ENCODE measurements at places on chromosomes 2 and 18.
A peak's percentile ranks its signal among the peaks of the same experiment; 100 is the strongest.

DNA sequence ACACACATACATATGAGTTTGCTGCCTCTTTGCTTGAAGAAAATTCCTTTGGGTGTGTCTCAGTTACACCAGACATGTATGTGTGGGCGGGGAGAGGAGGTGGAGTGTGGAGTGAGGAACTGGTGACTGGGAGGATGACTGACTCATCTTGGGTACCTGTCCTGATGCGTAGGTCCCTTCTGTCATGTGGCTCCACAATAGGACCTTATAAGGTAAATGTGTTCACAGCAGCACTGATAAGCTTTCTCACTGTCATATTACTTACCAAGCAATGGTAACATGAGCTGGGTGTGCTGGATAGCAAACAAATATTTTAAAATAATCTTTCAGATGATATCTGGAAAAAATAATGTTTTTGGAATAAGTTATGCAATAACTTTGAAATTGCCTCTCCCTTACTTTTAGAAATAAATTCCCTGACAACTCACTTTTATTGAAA lies 45.1 kb downstream of the SLC9A2 start:
- DNase-seq = peak; percentile 47

DNA sequence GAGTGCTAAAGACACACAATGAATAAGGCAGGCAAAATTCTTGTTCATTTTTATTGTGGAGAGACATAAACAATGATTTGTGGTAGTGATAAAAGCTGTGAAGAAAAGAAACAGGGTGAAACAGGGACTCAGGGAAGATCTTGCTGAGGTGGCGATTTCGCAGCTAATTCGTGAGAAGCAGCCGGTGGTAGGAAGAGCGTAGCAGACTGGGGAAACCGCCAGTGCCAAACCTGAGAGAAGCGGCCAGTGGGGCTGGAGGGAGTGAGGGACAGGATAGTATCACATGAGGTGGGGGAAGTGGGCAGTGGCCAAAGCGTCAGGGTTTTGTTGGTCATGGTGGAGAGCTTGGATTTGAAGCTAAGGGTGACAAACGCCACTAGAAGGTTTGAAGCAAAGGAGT lies 42.3 kb downstream of the TMEM178A start:
- DNase-seq = no peak

DNA sequence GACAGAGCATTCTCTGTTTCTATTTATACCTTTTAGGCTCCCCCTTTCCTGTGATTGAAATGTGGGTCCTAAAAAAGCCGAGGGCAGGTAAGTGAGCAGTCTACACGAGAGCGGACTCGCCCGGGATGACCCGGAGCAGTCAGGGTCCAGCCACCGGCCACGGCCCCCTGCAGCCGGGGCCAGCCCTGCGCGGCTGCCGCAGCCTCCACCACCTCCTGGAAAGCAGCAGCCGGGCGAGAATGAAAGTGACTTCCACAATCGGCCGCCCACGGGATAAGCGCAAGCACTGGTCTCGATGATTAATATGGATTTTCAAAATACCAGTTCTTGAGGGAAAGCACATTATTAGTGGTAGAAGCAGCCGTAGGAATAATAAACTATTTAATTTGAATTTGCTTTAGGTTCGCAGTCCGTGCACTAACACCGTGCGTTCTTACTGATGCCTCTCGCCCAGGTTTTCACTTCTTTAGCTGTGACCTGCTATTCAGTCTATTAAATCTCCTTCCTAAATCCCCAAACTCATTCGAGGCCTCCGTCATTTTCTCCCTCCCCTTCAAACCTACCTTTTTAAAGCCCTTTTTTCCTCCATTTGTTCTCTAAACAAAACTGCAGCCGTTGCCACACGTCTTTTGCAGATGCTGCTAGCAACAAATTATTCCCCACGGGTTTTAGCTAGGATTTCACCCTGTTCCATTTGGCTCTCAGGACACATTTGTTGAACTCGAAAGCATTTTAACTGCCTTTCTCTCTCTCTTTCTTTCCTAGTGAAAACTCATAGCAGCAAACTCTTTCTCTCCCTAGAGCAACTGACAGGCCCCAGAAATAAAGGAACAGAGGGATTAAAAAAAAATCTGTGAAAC lies 1015.1 kb upstream of the PIK3C3 start:
- no peak for DNase-seq

DNA sequence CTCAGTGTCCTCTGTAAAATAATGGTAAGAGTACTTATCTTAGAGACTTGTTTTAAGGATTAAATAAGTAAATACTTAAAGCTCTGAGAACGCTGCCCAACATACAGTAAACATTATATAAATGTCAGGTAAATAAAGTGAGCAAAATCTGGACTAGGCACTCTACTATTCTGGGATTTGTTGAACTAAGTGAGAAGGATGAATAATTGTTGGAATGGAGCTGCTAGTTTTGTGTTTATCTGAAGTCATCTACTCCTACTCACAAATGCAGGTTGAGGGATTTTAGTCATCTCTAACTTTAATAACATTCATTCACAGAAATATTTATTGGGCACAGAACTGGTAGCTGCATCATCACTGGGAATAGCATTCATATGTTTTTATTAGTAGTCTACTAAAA lies 103.4 kb downstream of the MEIS1 start:
- no peak for DNase-seq

GRCh38 chr2:174846941-174847938 lies 83.0 kb upstream of the CHRNA1 start:
- no peak for DNase-seq

- DNase-seq = no peak
Measured at GRCh38 chr2:66915237-66915636, 480.3 kb downstream of the MEIS1 start.

- no peak for DNase-seq
Measured at GRCh38 chr2:159795841-159796690, 1.9 kb downstream of the CD302 start.

GRCh38 chr2:11144077-11144737 lies 11.1 kb upstream of the SLC66A3 start:
- no peak for DNase-seq

DNA sequence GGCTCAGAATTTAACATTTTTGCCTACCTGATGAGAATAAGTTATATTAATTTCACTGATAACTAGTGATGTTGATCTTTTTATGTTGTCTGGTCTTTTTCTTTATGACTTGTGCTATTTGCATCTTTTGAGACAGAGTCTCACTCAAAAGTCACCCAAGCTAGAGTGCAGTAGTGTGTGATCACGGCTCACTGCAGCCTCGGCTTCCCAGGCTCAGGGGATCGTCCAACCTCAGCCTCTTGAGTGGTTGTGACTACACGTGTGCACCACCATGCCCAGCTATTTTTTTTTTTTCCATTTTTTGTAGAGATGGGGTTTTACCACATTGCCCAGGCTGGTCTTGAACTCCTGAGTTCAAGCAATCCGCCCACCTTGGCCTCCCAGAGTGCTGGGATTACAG lies 7.5 kb downstream of the SMCHD1 start:
- no peak for DNase-seq

GRCh38 chr2:3747032-3747654 lies 43.8 kb downstream of the DCDC2C start:
- DNase-seq = peak; percentile 1

DNA sequence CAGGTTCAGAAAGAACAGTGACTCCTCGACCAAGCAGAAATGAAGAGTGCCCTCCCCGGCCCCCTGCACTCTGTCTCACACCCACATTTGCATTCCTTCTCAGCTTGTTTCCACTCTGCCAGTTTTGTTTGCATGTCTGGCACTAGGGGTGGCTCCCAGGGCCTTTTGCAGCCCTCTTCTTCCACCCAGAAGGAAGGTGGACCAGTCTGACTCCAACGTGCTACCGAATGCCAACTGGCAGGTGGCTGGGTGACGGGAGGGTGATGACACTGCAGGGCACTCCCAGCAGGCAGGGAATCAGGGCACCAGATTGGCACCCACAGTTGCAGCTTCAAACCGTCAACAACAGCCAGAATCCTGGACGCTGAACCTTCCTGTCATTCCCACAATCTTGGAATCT lies 371.1 kb downstream of the TXNL1 start:
- DNase-seq = no peak

- DNase-seq = no peak
Measured at GRCh38 chr2:183678908-183679307, 554.7 kb downstream of the NUP35 start.

DNA sequence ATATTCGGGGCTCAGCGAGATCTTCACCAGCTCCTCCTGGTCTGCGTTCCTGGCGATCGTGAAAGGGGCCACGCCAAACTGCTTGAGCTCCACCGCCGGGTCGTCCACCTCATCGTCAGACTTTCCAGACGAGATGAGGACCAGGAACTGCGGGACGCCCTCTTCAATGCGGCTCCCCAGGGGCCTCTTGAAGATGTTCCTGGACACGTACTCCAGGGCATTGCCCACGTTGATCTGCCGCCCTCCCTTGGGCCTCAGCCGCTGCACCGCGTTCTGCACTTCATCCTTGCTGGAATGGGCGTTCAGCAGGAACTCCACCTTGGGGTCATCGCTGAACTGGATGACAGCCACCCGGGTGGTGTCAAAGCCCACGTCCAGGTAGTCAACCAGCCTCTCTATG lies 42.1 kb downstream of the COL6A3 start:
- no peak for DNase-seq

- DNase-seq = no peak
Measured at GRCh38 chr18:39340418-39340817, 1774.8 kb upstream of the CELF4 start.

DNA sequence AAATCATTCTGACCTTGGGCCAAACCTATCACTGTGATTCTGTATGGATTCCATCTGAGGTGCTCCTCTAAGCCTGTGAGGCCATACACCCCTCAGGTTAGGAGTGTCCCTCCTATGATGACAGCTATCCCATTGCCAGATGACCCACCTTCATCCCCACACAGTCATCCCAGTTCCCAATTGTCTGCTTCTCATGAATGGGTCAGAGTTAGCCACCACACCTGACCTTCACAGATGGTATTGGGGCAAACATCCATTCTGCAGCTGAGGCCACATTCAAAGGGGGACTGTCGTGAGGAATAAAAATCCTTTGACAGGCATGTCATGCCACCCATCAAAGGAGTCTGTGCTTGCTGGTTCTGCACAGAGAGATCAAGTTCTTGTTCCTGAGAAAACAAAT lies 155.2 kb downstream of the AGPS start:
- no peak for DNase-seq

GRCh38 chr2:237115870-237116269 lies 30.2 kb downstream of the COPS8 start:
- no peak for DNase-seq

GRCh38 chr2:219430633-219431615 lies 3.7 kb upstream of the SPEG start:
- no peak for DNase-seq

GRCh38 chr2:55862673-55863390 lies 60.8 kb downstream of the EFEMP1 start:
- DNase-seq = no peak

GRCh38 chr2:184814421-184814820 lies 216.1 kb downstream of the ZNF804A start:
- DNase-seq = no peak

DNA sequence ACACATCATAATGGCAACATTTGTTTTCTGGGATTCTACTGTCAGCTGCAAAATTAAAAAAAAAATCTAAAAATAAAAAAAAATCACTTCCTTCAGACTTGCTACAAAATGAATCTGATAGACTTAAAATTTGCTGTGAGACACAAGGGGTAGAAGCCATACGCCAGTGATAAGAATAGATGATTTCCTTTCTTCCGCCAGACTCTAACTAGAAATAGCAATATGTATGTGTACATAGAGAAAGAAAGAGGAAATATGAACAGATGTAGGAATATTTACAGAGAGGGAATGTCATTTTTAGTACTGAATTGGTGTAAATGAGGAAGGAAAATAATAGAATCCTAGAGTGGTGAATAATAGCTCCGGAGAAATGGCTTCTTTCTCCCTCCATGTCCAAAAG lies 574.2 kb downstream of the DCC start:
- no peak for DNase-seq

DNA sequence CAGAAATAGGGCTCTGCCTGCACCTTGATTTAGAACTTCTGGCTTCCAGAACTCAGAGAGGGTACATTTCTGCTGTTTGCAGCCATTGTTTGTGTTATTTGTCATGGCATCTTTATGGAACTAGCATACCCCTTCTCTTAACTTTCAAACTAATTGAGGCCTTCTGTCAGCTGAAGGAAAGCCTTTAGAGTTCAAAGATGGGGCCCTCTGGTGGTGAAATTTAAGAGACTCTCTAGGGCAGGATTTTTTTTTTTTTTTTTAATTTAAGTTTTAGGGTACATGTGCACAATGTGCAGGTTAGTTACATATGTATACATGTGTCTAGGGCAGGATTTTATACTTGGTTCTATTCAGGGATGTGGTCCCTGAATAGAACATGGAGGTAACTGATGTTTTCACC lies 260.6 kb upstream of the LINC00305 start:
- DNase-seq = no peak

DNA sequence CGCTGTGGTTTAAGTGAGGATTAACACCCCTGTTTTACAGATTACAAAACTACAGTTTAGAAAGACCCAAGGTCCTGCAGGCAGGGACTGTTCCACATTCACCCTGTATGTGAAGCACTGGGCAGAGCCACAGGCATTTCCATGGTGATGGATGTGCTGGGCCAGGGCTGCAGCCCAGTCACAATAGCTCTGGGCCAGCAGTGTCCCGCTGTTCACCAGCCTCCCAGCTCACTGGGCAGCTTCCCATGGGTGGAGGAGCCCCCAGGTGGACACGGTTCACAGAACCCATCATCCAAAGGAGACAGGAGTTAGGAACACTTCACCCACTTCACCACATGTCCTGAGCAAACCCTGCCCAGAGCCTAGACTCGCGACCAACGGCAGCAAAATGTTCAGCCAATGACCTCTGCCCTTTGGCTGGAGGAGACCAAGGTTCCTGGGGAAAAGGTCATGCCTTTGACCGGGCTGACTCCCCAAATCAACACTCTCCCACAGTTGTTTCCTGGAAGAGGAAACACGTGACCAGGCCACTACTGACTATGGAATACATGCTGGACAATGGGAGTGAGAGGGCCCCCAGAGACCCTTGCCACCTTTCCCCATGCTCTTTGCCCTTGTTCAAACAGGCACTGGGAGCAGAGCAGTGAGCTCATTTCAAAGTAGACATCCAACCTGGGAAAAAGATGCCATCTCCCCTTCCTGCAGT lies 28.0 kb upstream of the SLC35F6 start:
- DNase-seq = no peak

GRCh38 chr18:7772951-7773350 lies 205.8 kb downstream of the PTPRM start:
- no peak for DNase-seq

- DNase-seq = no peak
Measured at GRCh38 chr2:98555696-98556095, 52.6 kb downstream of the COA5 start.

DNA sequence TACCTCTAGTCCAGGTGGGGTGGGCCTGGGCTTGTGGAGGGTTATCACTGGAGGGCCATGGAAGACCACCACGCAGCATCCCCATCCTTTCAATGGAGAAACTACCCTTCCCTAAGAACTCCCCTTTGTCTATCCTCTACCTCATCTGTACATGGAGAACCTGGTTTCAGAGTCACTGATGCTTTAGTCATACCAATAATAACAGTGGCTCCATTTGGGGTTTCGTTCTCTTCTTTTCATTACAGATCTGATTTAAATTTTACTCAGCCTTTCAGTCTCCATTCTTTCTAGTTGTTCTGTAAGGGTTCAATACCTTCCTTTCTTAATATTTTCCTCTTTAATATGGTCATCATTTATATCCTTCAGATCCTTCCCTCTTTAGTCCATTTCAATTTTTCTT lies 54.6 kb upstream of the ZFP36L2 start:
- no peak for DNase-seq
